ENCODE measurements at places on chromosomes 7 and 10.

GRCh38 chr10:110698782-110699201, 54.7 kb downstream of the RBM20 start:
- no peak for DNase-seq

DNA sequence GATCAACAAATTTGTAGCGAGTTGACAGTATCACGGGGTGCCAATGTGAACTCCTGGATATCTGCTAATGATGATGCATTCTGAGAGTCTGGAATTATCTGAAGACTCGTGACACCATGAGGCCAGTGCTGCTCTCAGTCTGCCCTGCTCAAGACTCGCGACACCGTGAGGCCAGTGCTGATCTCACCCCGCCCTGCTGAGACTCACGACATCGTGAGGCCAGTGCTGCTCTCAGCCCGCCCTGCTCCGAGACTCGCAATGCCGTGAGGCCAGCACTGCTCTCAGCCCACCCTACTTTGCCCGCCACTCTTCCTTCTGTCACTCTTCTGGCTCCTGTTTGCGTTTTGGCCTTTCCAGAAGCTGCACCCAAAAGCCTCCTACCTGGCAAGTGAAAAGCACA, 411.8 kb downstream of the PTPRN2 start:
- DNase-seq = no peak

GRCh38 chr10:112404617-112405016, 30.7 kb downstream of the ACSL5 start:
- no peak for DNase-seq

GRCh38 chr10:50928190-50928552, 42.7 kb upstream of the A1CF start:
- DNase-seq = no peak

GRCh38 chr10:130814610-130815009, 496.9 kb downstream of the TCERG1L start:
- no peak for DNase-seq

- no peak for DNase-seq
Observed at GRCh38 chr7:55107946-55108345, 89.1 kb downstream of the EGFR start.

DNA sequence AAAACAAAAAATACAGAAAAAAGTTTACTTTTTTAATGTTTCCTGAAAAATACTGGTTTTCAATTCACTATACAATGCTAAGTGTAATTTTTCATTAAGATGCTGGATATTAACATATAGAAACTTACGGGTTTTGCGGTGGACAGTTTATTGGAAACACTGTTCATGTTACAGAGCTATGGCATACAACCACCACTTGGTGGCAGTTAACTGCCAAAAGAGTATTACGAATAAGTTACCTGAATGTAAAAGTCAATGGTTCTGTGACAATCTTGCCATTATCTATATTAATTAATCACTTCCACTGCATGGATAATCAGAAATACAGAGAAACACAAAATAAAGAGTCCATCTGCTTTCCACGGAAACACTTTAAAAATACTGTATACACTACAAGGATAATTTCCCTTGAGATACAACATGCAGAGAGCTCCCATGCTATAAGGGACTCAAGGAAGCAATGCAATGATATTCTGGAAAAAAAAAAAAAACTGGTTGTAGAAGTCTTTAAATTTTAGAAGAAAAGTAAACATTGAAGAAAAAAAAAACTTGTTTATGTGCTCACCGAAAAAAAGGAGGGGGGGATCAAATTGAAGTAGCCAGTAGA, 97.0 kb downstream of the TPK1 start:
- DNase-seq = no peak

GRCh38 chr7:18647582-18647981, 152.0 kb downstream of the HDAC9 start:
- no peak for DNase-seq

DNA sequence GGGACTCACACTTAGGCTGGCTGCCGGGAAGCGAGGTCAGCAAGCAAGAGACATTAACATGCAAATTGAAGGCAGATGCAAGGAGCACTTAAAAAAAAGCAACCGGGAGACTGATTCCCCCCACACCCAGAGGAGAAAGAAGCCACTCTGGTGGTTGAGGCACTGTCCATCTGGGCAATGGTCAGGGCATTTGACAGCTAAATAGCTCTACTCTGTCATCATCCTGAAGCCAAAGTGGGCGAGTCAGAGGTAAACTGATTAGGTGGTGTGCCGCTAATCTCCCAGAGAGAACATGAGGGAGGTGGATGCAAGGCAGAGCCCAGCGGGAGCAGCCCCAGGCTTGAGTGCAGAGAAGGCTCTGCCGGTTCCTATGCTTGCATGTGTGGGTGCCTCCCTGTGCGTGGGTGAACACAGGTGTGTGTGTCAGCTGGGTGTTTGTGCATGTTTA, 100.6 kb downstream of the PLXNA4 start:
- DNase-seq = no peak

GRCh38 chr7:129604713-129605437, 6.6 kb upstream of the NRF1 start:
- no peak for DNase-seq

- DNase-seq = no peak
Observed at GRCh38 chr7:69448071-69448470, 150.2 kb upstream of the AUTS2 start.

- DNase-seq = no peak
Observed at GRCh38 chr10:96470116-96470743, 43.5 kb downstream of the TLL2 start.

- no peak for DNase-seq
Observed at GRCh38 chr10:124213899-124214510, 120.6 kb upstream of the CHST15 start.

Measured in HS-5 (cell line).